CD8-positive, alpha-beta T cell (primary cell): ENCODE measurements at places on chromosomes 5 and 9. TPM values are rescaled to one million over a fixed set of nuclear protein-coding genes. Genes with fewer than 3 reads are reported as not detected.

CDH9 gene
- not detected for total RNA-seq

MARCOL gene
- not detected for total RNA-seq

LCN1 gene
- total RNA-seq = not detected

NUTM2F gene
- total RNA-seq = not detected

SSBP2 gene
- 22.5 TPM for total RNA-seq

LTC4S gene
- total RNA-seq = 4.8 TPM

GRCh38 chr5:80904533-80905187 is 55.5 kb upstream of the RASGRF2 start:
- DNase-seq = no peak

DNA sequence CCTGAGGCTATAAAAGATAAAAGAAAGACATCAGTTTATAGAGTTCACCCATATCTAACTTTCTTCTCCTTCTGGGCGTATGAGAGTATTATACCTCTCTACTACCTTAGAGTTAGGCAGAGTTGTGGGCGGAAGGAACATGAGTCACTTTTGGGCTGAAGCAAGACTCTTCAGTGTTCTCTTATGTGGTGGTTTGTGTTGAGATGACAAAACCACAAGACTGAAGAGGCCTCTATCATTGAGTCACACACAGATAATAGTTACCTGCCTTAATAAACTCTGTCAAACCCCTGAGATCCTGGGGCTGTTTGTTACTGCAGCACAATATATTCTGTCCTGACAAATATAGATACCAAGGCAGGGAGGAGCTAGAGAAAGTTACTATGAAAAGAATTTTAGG is 184.2 kb downstream of the EFNA5 start:
- no peak for DNase-seq

DNA sequence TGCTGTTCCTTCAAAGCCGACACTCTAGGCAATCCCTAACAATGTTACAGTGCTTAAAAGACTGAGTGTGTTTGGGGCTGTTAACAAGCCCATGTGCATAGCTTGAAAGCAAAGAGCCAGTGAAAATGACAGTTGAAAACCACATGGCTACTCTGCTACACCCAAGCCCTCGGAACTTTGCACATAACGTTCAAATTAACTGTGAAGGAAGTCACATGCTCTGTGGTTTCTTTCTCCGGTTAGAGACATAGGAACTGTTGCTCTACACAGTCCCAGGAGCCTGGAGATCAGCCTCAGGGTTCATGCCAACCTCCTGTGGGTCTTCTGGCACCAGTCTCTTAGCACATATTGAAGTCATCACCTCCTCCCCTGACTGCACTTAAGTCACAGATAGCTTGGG is 51.1 kb downstream of the C9orf152 start:
- peak; percentile 11 for DNase-seq

DNA sequence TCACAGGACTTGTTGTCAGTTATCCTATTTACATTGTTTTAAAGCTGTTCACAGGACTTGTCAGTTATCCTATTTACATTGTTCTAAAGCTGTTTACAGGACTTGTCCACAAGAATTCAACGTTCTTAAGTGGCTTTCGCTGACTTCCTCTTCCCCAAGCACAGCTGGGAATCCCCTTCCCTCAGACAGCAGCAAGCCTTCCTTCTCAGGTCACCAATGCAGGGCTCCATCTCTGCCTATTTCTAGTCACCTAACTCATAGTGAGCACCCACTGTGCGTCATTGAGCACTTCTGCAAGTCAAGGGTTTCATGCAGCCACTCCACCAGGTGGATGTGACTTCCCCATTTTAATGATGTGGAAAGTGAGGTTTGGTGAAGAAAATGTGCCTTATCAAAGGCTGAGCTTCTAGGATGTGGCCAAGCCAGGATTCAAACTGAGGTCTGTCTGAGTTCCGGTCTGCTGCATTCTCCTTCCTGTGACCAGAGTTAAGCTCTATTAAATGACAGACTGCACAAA is 109.8 kb upstream of the ZNF462 start:
- no peak for DNase-seq

DNA sequence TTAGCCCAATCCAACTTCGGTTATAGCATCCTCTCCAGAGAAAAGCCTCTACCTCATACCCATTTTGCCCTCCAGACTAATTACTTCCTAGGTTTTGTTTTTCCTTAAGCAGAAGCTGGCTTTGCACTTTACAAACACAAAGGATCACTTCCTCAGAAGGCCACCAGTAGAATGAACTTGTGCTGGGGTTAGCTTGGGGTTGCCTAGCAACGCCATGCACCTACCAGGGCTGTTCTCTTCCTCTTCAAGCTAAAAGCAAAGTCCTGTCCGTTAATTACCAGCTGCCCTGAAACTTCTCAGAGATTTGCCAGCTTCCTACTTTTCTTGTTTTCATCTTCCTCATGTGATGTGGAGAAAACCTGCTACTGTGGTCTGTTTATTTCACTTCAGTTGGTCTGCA is 132.0 kb upstream of the WWC1 start:
- no peak for DNase-seq

- no peak for DNase-seq
Observed at GRCh38 chr9:26477963-26478362, 414.6 kb downstream of the CAAP1 start.

DNA sequence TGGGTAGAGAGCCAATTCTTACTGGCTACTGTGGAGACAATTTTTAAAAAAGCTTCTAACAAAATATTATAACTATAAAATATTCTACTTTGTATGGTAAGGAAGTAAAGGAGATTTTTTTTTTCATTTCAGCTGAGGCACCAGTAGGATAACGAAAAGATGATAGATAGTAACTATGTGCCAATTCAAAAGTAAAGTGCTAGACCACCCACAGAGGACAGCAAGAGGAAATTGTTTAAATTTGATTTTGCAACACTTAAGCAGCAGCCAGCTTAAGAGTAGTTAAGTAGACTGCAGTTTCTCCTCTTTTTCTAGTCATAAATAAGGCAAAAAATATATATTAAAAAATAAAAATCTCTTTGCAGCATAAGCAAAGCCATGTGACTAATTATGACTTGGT is 1539.3 kb upstream of the ACO1 start:
- DNase-seq = no peak

- DNase-seq = no peak
Observed at GRCh38 chr5:4815002-4815401, 325.1 kb upstream of the ADAMTS16 start.

GRCh38 chr5:158086856-158087255 is 227.9 kb upstream of the CLINT1 start:
- no peak for DNase-seq

DNA sequence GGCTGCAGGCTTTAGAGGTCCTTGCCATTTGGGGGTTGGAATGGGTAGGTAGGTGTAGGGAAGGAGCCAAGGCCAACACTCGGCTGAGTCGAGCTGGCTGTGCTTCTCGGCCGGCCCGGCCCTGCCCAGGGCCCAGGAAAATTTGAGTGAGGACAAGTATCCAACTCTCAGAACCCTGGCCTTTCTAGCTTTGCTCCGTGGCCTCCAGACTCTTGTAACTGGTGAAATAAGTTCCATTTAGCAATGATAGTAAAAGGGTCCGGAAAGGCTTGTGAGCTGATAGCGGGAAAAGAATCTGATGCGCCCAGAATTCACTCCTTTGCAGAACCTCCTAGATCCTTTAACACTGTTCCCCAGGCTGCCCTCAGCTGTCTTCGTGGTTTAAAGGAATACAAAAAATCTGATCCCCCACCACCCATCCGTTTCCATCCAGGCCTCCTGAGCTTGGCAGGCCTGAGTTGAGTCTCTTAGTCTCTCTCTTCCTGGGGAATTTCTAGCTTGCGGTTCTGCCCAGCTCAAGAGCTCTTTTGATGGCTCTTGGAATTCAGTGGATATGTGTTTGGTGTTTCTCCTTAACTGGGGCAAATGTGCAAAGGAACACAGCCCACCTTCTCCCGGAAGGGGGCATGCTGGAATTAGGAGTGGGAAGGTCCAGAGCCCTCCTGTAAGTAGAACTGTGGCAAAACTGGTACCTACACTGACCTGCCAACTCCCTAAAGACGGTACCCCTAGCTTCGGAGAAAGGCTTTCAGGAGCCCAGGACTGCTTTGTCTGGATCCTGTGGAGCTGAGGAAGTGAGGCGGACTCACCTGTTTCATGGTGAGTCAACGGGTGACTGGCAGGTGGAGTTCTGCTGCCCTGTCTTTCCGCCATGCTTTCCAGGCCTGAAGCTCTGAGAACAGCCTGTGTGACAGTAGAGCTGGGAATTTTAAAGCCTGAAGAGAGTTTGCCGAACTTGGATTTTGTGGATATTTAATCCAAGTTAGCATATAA is 1.7 kb downstream of the DMRT3 start:
- no peak for DNase-seq

DNA sequence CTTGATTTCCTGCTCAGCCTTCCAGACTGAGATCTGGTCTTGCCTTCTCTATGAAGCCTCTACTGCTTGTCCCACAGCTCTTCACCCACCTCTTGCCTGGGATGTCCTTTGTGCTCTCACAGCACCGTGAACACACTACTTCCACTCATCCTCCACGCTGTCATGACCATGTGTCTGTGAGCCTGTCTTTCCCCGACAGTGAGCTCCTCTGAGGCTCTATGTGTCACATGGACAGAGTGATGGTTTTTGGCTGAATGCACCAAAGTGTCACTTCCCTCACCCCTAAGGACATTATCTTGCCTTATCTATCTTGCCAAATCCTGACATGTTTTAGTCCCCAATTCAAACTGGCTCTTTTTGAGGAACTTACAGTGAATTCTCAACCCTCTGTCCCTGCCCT is 11.3 kb downstream of the PHYKPL start:
- no peak for DNase-seq

DNA sequence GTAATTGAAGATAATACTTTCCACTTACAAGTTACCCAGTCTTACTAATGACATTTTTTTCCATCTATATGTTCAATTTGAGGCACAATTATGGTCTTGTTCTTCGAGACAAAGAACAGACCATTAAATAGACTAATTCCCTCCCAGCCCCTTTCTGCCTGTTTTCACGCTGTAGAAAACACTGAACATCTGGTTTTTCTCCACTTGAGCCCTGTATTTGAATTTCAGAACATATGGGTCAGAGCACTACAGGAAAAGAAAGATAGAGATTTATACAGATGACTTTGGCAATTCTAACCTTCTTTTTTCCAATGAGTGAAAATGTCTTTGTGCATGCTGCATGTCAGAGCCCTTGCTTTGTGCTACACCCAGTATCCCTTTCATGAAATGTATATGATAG is 506.9 kb downstream of the LRRC70 start:
- DNase-seq = no peak

DNA sequence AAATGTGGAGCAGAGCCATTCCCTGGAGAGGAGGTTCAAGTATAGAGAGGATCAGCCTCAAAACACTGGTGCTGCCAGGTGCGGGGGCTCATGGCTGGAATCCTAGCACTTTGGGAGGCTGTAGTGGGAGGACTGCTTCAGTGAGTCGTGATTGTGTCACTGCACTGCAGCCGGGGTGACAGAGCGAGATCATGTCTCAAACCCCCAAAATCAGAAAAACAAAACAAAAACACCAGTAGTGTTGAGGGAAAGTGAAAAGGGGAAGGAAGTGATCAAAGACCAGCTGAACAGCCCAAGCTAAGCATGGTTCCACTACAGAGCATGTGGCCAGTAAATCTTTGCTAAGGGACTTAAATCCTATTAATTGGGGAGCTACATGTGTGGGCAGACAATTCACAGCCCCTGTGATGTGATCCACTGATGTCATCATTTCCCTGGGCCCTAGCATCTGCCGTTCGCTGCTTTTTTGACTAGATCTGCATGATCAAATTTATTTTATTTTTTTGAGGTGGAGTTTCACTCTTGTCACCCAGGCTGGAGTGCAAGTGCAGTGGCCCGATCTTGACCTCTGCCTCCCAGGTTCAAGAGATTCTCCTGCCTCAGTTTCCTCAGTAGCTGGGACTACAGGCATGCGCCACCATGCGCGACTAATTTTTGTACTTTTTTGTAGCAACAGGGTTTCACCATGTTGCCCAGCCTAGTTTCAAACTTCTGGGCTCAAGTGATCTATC is 2.7 kb upstream of the PCBD2 start:
- DNase-seq = no peak

GRCh38 chr9:108224716-108225115 is 631.1 kb downstream of the ACTL7B start:
- no peak for DNase-seq

- DNase-seq = no peak
Observed at GRCh38 chr5:101047181-101047580, 144.1 kb upstream of the ST8SIA4 start.
